Right renal cortex interstitium (tissue), 3 donors: ENCODE measurements at places on chromosomes 11 and 22.

DNA sequence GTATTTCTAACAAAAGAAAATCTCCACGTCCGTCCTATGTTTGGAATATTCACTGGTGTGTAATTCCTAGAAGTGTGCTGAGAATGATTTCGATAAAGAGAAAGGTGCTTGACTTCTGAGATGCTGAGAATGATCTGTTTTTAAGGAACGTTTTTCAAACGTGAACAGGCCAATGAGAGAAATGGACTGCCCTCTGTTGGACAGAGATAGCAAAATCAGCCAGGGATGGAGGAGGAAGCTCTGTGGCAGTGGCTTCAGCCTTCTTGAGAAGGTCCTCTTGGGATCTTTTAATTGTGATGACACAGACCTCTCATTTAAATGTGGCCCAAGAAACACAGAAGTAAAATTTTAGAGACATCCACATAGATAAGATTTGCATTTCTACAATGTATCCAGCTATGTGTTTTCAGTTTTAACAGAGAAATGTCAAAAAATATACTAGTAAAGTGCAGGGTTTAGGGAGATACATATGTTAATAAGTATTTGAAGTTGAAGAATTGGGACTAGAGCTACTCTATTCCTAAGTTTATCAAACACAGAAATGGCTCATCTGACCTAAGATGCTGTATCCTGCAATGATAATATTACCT lies 84.0 kb upstream of the RCN1 start:
- no peak for DNase-seq

DNA sequence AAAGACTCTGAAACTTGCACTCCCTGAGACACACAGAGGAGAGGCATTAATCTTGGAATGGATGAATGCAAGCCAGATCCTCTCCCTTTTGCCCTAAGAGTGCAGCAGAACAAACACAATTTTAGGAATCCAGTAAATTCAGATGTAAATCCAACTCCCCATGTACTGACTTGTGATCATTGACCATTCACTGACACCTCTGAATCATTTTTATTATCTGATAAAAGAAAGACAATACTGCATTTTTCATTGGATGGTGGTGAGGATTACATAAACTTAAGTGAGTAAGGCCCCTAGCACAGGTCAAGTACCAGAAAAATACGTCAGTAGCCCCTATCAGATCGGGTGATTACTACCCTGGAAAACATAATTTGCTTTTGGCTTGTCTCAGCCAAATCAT lies 782.9 kb upstream of the API5 start:
- no peak for DNase-seq

- no peak for DNase-seq
Measured at GRCh38 chr11:75101424-75102128, 4.9 kb upstream of the OR2AT4 start.

DNA sequence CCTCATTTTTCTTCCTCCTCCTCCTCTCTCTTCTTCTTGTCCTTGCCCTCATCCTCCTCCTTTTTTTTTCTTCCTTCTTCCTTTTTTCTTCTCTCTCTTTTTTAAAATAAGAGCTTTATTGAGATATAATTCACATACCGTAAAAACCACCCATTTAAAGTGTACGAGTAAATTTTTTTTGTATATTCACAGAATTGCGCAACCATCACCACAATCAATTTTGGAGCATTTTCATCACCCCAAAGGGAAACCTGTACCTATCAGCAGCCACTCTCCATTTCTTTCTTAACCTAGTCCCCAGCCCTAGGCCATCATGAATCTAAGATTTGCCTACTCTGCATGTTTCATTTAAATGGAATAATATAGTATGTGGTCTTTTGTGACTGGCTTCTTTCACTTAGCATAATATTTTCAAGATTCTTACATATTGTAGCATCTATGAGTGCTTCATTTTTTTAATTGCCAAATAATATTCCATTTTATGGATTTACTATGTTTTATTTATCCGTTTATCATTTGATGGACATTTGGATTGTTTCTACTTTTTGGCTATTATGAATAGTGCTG lies 35.0 kb downstream of the CAT start:
- no peak for DNase-seq

DNA sequence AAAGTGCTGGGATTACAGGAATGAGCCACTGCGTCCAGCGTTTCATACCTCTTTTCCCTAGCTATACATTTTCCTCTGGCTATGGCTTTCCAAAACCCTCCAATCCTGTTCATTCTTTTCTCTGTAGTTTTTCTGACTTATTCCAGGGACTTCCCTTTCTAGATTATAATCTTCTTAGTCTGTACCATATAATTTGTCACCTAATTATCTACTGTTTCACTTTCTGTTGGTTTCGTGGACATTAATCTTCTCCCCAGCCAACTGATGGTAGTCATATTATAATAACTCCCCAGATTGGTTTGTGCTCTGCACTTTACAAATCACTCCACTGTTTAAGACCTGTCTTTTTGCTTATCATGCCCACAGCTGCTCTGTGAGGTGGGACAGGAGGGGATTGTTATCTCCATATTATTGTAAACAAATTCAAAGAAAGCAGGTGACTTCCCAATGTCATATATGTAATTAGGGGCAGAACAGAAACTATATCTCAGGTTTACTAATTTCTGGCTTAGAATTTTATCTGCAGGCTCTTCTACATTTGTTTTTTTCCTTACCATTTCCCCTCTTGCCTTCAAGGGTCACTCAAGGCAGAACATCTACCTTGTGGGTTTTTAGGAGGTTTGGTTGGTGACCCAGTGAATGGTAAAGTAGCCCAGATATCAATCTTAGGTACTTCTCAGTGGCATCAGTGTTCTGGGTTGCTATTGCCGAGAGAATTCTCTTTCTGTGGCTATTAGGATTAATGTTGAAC lies 23.9 kb downstream of the STIM1 start:
- DNase-seq: no peak
